Heart right ventricle (tissue), 16 donors: ENCODE measurements at places on chromosomes 16 and 17. TPM values are rescaled to one million over a fixed set of nuclear protein-coding genes. Genes with fewer than 3 reads are reported as not detected.

DNA sequence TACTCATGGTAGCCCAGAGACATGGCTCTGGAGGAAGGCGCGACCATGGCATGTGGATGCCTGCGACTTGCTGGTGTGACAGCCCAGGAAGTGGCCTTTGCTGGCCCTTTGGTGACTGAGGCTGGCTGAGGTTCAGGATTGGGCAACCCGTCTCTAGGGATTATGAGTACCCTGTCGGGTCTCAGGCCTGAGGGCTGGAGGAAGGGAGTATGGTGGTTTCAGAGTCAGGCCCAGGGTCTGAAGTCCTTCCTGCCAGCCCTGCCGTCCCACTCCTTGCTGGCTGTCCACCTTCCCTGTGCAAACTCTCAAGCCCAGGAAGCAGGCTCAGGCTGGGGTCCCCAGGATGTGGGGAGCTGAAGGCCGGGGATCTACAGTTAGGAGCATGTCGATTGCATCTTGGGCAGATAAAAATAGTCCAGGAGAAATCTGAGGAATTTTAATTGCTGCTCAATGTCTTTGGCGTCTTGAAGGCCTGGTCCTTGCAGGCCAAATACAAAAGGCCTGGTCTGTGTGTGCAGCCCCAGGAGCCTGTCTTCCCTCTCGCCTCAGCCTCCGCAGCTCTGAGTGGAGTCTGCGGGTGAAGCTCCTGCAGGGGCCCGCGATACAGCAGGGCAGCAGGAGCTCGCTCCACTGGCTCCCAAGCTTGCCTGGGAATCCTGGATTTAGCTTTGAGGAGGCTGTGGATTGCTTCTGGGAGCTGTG is 52.5 kb downstream of the NKD1 start:
- H3K27me3 ChIP-seq = no peaks in the 10 kb centered on the region
- DNase-seq = no peak
- H3K27ac ChIP-seq = no peak overlapping the region
- H3K4me1 ChIP-seq = peaks cover 23% of the 10 kb centered on the region

DNA sequence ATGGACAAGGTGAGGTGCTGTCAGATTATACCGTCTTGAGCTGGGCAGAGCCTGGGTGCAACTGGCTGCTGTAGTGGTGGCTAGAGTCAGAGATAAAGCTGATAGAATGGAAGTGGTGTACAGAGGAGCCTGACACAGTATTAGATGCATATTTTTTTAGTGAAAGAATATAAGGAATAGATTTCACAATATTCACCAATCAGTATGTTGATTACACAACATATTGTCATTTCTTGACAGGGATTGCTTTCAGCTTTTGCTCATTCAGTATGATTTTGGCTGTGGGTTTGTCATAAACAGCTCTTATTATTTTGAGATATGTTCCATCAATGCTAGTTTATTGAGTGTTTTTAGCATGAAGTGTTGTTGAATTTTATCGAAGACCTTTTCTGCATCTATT is 1.7 kb upstream of the CCL23 start:
- no peak for DNase-seq
- no peaks in the 10 kb centered on the region for H3K4me1 ChIP-seq

GRCh38 chr17:64259922-64260321 is 3.1 kb downstream of the TEX2 start:
- peaks cover 47% of the 10 kb centered on the region for H3K4me1 ChIP-seq
- H3K27ac ChIP-seq = no peak overlapping the region
- DNase-seq = no peak
- H3K36me3 ChIP-seq = no peaks in the 10 kb centered on the region
- H3K27me3 ChIP-seq = no peaks in the 10 kb centered on the region

- H3K4me1 ChIP-seq = no peaks in the 10 kb centered on the region
- no peaks in the 10 kb centered on the region for H3K27me3 ChIP-seq
- no peak overlapping the region for H3K27ac ChIP-seq
- no peak for DNase-seq
- H3K36me3 ChIP-seq = no peaks in the 10 kb centered on the region
- no peak overlapping the region for H3K4me3 ChIP-seq
Observed at GRCh38 chr17:42647778-42648177, 11.3 kb upstream of the TUBG2 start.

Gene RILP
- 70.6 TPM for total RNA-seq

Gene LITAFD
- total RNA-seq = not detected
